ENCODE measurements at places on chromosomes 12 and 14. TPM values are rescaled to one million over a fixed set of nuclear protein-coding genes. Genes with fewer than 3 reads are reported as not detected.

- H3K4me1 ChIP-seq: no peaks in the 10 kb centered on the region
- DNase-seq: no peak
- H3K27me3 ChIP-seq: no peaks in the 10 kb centered on the region
- no peak overlapping the region for H3K27ac ChIP-seq
- H3K4me3 ChIP-seq: no peak overlapping the region
Observed at GRCh38 chr12:27840229-27840999, 60.4 kb upstream of the MANSC4 start.

DNA sequence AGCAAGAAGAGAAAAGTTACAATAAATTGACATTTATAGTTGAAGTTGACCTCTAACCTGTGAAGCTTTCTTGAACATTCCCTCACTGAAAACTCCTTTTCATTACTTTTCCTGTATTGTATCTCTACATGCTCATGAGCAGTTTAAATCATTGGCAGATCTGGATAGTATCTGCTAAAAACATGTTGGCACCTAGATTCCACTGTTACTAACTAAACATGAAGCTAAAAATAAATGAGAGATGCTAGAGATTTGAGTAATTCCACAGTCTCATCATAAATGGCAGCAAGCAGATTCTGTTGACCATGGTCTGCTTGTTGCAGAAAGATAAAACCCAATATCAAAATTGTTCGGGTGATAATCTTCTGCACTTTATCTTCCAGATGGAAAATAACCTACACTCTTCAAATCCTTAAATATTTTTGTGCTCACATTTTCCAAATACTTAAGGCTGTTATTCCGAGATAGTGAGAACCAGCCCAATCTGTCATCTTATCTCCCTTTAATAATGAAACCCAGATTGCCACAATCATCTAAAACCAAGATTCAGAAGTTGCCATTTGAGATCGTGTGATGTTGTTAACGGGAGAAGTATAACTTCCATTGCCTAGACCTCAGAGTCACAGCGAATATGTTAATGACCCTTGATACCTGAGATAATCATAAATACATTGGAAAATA lies 171.0 kb upstream of the DAAM1 start:
- no peak for DNase-seq
- no peak overlapping the region for H3K4me3 ChIP-seq
- H3K36me3 ChIP-seq: no peaks in the 10 kb centered on the region
- H3K27ac ChIP-seq: no peak overlapping the region

GRCh38 chr12:47849261-47849660 lies 29.6 kb upstream of the HDAC7 start:
- no peak overlapping the region for H3K4me3 ChIP-seq
- peaks cover 16% of the 10 kb centered on the region for H3K4me1 ChIP-seq
- H3K27me3 ChIP-seq: no peaks in the 10 kb centered on the region
- peaks cover 70% of the 10 kb centered on the region for H3K36me3 ChIP-seq
- H3K27ac ChIP-seq: no peak overlapping the region
- DNase-seq: no peak

DNA sequence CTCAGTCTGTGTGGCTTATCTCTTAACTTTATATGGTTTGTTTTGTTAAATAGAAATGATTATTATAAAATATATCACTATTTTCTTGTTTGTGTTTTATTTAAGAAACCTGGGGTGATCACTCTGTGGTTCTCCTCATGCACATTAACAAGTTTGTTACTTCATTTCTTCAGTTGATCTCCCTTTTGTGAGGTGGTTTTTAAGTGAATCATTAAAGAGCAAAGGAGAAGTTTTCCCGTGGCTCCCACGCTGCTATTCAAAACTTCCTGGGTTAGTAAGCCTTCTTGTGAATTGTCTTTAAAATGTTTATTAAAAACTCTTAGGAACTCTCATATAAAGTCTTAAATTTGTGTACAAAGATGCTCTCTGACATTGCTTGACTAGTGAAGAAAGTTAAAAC lies 11.8 kb downstream of the ADIPOR2 start:
- H3K4me3 ChIP-seq: no peak overlapping the region
- H3K36me3 ChIP-seq: peaks cover 13% of the 10 kb centered on the region
- H3K27me3 ChIP-seq: no peaks in the 10 kb centered on the region
- DNase-seq: no peak
- H3K27ac ChIP-seq: no peak overlapping the region
- peaks cover 47% of the 10 kb centered on the region for H3K4me1 ChIP-seq

GRCh38 chr12:64760808-64761573 lies 1.8 kb upstream of the GNS start:
- DNase-seq: no peak
- H3K27me3 ChIP-seq: no peaks in the 10 kb centered on the region
- no peak overlapping the region for H3K4me3 ChIP-seq
- H3K4me1 ChIP-seq: peaks cover 33% of the 10 kb centered on the region
- peaks cover 2% of the 10 kb centered on the region for H3K36me3 ChIP-seq

DNA sequence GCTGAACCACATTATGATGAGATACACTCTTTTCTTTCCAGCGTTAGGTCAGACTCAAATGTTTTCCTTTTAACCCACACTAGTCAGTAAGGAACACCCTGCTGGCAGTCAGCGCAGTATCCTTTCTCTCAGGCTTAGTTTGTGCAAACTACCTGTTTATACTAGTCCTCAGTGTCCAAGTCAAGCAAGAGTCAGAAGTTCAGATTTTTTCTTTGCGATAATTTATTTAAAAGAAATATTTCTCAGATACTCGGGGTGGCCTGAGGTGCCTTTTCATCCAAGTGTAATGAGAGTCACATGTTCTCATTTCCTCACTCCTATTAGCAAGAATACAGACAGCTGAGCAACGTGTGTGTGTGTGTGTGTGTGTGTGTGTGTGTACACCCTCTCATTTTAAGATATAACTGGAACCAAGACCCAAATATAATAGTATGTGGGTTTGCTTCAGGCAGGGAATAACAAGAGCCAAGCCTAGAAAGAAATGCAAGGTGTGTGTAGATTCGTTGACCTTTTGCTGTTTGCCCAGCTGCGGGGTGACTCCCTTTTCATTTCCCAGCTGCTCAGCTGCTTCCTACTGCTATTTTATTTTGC lies 182.7 kb downstream of the KICS2 start:
- H3K36me3 ChIP-seq: no peaks in the 10 kb centered on the region
- no peak overlapping the region for H3K27ac ChIP-seq
- no peak for DNase-seq
- no peak overlapping the region for H3K4me3 ChIP-seq
- no peaks in the 10 kb centered on the region for H3K4me1 ChIP-seq
- peaks cover 1% of the 10 kb centered on the region for H3K27me3 ChIP-seq

Gene DTX1
- total RNA-seq: 12.0 TPM

GRCh38 chr14:103347091-103347815 lies 13.2 kb downstream of the EIF5 start:
- no peak overlapping the region for H3K27ac ChIP-seq
- no peak for DNase-seq
- H3K36me3 ChIP-seq: peaks cover 22% of the 10 kb centered on the region
- H3K4me1 ChIP-seq: peaks cover under 1% of the 10 kb centered on the region
- H3K4me3 ChIP-seq: no peak overlapping the region
- no peaks in the 10 kb centered on the region for H3K27me3 ChIP-seq

All from activated CD4-positive, alpha-beta T cell treated with anti-CD3 and anti-CD28 coated beads for 36 hours (primary cell).